ENCODE measurements at places on chromosomes 5 and 9.

DNA sequence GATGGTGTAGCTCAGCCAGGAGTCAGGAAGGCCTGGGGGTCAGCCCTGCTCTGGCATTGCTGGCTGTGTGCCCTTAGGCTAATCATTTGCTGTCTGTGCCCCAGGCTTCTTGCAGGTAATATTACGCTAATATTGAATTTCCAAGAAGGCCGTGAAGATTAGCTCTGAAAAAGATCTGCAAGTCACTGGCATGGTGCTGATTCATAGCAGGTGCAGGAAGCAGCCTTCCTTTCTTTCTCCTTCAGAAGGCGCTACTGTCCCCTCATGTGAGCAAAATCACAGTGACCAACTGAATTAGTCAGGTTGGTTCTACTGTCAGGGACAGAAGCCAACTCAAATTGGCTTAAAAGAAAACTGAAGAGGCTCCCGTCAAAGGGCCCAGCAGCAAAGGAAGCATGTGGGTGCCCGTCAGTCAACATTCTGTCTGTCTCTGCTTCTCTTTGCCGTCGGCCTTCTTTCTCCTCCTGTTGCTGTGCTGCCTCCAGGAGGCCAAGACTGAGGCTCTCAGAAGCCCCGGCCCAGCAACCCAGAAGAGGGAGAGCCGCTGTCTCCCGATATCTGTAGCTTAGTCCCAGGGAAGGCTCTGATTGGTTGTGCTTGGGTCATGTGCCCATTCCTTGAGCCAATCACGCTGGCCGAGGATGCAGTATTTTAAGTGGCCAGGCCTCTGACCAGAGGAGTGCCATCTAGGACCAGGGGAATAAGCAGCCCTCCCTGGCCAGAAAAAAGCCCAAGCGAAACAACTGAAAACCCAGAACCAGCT, 67.8 kb upstream of the NEURL1B start:
- no peak for DNase-seq

GRCh38 chr5:179623906-179624741, 653 bp upstream of the HNRNPH1 start:
- peak; percentile 13 for DNase-seq

DNA sequence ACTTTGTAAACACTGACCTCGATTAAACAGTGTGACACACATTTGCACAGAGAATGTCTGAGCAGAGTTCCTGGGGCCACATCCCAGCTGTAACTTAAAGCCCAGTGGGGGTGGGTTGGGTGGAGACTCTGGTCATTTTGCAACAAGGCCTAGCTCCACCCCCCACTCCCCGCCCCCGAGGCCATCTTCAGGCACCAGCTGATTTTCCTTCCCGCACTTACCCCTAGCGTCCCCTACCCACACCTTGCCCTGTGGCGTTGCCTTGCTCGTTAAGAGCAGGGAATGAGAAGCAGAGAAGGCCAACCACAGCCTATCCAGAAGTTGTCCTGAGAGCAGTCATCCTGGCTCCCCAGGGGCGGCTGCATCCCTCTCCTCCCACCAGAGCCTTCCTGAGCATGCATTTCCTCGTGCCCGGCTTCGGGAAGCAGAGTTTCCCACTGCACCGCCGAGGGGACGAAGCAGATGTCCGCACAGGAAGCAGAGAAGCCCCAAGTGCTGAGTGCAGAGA, 101.7 kb upstream of the SARDH start:
- DNase-seq: no peak

DNA sequence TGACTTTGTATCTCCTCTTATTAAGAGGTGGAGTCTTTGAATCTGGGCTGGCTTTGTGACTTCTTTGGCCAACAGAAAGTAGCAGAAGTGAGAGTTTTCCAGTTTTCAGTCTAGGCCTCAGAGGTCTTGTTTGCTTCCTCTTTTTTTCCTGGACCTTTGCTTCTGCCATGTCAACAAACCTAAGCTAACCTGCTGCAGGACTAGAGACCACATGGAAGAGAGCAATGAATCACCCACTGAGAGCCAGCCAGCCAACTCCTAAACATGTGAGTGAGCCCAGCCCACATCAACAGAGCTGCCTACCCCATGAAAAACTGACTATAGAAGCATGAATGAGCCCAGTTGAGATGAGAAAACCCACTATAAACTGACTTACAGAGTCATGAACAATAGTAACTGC, 29.9 kb downstream of the MRPL22 start:
- no peak for DNase-seq

GRCh38 chr5:139394654-139395566, at the start of gene PROB1:
PROB1 (minus strand) TSS chr5:139395104; CDS start chr5:139395081, 23 bp downstream.
- no peak for DNase-seq

- DNase-seq: no peak
Observed at GRCh38 chr9:94644543-94644942, 5.2 kb upstream of the FBP1 start.

DNA sequence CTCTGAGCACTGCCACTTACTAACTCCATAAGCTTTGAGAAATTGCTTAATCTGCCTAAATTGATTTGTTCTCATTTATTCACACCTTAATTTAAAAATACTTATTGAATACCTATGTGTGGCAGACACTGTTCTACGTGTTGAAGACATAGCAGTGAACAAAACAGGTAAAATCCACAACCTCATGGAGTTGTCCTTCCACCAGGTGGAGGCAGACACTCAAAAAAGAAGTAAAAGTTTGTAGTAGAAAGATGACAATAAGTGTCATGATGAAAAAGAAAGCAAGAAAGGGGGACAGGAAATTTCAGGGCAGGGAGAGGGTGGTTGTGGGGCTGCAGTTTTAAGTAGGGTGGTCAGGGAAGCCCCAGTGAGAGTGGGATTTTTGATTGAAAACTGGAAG, 94.9 kb downstream of the SREK1 start:
- DNase-seq: no peak

DNA sequence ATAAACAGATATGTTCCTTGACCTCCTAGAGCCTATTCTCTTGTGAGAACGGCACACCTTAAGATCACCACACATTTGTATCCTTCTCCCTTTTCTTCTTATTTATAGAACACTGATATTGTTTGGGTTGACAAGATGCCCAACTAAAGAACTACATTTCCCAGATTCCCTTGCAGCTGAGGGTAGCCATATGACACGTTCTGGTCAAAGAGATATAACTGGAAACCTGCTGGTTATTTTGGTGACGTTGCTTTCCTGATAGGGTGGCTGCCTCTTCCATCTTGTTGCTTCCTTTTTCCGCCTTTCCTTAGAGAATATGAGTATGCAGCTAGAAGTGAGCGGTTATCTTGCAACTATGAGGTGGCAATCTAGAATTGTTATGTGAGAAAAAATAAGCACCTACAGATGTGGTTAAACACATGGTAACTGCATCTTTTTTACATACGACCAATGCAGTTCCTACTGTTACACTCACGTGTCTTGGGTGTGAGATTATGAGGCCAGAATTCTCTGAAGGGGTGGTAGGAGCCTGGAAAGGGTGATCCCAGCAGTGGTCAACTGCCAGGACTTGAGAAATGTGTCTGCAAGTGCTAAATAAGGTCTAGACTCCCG, 72.9 kb downstream of the SEC61B start:
- DNase-seq: no peak

GRCh38 chr9:104802110-104802509, 38.2 kb downstream of the NIPSNAP3B start:
- DNase-seq: no peak

GRCh38 chr5:146744068-146744745, 134.3 kb downstream of the PPP2R2B start:
- DNase-seq: no peak

DNA sequence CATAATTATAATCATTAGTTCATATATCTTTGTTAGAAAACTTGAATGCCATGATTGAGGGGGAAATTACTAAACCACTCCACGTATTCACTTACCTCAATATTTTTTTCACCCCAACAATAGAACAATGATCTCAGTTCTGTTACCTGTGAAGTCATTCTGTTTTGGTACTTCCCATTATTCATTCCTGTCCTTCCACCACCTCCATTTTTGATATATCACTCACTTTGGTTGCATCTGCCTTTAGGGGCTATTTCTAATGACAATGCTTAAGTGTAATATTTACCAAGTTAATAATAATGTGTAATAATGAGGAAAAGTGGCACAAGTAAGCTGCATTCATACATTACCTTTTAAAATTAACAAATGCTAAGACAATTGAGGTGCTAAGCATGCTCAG, 218.4 kb downstream of the SPATA31D1 start:
- no peak for DNase-seq

- DNase-seq: no peak
Observed at GRCh38 chr9:82354279-82354659, 365.7 kb downstream of the SPATA31D1 start.

DNA sequence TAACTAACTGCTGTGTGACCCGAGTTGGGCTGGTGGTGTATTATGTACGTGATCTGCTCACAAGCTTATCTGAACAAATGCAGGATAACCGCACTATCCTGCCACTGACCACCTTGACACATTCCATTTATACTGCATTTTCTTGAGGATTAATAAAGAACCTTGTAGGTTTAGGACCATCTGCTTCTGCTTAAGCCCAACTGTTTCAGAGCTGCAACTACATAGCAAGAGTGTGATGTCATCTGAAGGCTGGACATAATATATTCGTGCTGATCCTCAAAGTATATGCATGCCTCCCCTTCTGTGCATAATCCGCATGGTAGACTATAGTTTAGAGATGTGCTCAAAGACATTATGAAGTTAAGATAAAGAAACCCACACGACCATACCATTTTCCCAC, 435.9 kb downstream of the BNC2 start:
- no peak for DNase-seq

DNA sequence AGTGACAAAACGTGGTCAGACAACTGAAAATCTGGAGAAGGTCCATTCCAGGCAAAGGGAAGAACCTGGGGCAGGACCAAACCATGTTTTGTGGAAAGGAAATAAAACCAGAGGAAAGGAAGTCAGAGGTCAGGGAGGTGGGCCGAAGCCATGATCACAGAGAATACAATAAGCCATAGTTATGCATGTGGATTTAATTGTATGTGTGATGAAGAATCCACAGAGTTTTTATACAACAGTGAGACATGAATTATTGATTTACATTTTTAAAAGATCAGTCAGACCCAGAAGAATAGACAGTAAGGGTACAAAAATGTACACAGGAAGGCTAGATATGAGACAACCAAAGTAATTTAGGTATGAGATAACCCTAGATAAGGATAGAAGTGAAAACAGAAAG, 20.8 kb downstream of the TTC33 start:
- no peak for DNase-seq

DNA sequence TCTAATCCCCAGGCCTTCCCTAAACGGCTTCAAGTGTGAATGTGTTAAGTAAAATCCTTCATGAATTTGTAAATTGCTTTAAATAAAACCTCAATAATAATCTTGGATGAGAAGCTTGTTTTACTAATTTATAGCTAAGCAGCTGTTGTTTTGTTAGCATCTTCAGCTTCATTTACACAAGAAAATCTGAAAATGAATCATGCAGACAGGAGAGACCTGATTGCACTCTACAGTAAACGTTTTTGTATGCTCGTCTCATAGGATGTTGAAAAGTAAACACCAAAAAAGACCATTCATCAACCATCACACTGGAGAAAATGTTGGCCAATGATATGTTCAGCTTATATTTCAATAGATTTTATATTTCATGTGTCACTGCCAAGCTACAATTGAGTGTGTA, 40.4 kb upstream of the MAP3K1 start:
- no peak for DNase-seq

DNA sequence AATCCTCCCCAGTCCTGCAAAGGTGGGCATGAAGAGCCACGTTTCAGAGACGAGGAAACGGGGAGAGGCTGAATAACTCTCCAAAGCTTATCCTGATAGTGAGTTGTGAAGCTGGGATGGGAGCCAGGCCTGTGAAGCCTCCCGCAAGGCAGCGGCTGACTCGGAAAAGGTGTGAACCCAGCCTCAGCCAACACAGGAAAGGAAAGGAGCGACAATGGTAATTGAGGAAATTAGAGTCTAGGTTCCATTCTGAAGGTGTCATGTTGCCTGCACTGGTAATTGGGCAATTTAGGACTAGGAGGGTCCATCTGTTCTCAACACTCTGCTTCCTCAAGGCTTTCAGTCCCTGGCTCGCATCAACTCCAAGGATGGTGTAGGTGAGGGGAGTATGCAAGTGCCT, 83.4 kb downstream of the LIFR start:
- DNase-seq: no peak

- DNase-seq: no peak
Observed at GRCh38 chr9:14532456-14533115, 160.6 kb downstream of the ZDHHC21 start.

DNA sequence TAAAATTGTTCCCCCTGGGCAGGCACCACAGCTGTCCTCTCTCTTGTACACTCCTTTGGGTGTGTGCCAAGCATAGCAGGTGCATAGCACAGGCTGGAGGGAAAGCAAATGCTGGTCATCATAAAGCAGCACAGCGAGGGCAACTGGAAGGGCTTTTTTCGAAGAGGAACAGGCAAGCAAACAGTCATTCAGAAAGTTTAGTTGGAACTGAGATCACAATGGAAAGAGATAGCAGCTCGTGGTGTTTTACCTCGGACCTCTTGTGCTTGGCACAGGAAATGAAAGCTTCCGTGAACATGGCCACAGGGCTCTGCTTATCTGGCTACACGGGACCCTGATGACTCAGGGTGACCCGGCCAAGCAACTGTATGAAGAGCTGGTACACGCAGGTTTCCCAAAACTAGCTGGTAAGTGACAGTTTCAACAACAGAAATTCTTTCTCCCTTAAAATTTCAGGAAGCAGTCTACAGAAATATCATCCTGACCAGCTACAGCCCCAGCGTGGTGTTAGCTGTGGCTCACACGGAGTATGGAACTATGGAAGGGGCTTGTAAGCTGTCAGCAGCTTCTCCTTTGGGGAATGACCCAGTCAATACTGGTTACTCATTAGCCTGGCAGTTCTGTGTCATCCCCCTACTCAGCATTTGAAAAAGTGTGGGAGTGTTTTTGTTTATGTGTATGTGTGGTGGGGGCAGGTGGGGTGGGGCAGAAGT, 48.1 kb downstream of the POC5 start:
- DNase-seq: peak; percentile 6

GRCh38 chr9:38619556-38620447, 594 bp downstream of the ANKRD18A start:
- DNase-seq: no peak

GRCh38 chr9:109726119-109726518, 53.9 kb upstream of the PALM2AKAP2 start:
- no peak for DNase-seq

DNA sequence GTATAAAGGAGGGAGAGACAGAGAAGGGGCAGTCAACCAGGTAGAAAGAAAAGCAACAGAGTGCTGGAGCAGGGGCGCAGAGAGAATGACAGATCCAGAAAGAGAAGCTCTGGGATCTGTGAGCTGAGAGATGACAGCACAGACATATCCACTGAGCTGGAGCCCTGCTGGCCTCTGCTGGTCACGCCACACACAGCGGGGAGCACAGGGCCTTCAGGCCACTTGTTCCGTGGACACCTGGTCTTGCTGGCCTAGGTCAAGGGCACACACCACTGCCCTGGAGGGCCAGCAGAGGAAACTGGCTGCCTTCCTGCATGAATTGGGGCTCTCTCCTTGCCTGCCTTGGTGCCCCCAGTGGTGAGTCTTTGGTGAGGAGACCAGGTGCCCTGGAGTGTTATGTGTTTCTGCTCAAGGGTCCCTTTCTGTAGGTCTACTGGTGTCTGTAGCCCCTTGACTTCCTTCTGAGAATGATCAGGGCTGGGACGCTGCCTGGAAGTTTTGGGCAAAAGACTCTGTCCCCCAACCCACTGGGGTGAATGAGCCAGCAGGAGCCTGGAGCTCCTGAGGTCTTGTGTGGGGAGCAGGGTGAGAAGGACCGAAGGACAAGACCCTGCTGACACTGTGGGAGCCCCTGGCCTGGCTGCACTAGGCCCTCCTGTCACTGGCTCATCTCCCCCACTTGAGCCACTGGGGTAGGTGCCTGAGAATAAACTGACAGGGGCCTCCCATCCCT, 59.2 kb upstream of the ADAMTS2 start:
- no peak for DNase-seq

All from activated T-helper 1 cell treated with anti-CD3 and anti-CD28 coated beads, Interleukin-2, amount 50 U/mL, for 16 hours (primary cell).